NCI-H1092 treated with DMSO at 0.1 percent for 48 hours (cell line): ENCODE measurements at places on chromosomes 13 and 19.

DNA sequence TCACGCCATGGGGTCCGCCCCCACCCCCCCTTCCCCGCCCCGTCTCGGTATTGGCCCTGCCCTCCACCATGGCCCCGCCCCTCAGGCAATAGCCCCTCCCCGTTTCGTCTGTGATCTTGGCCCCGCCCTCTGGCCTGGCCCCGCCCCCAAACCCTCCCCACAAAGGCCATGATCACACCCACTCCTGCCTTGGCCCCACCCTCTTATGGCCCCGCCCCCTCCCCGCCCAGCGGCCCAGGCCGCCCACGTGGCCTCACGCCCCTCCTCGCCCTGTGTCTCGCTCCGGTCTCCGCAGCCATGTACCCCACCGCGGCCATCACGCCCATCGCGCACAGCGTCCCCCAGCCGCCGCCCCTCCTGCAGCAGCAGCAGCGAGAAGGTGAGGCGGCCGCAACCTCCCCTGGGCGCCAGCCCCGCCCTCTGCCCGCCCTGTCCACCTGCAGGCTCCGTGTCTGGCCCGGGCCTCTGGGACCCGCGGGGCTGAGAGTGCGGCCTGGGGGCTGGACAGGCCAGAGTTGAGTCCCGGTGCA is 61.3 kb downstream of the CELF5 start:
- no peak for DNase-seq

GRCh38 chr19:46892252-46893179 is 31.7 kb downstream of the ARHGAP35 start:
- no peak for DNase-seq

DNA sequence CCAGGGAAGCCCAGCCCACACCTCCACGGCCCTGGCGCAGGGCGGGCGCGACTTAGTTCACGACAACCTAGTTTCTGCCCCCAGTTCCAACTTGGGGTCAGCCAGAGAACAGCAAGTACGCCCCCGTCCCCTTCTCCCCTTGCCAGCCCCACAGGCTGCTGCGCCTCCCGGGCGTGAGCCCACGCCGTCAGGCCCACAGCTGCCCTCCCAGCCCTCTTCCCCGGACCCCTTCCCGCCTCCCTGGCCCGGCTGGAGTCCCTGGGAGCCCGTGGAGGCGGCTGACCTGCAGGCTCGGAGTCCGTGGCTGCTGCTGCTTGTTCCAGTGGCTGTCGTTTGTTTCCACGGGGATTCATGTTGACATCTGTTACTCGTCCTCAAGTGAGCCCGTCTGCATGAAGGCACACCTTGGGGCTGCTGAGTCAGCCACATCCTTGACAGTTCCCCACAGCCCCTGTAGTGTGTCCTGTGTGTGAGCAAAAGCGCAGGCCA is 86.0 kb downstream of the ATP11A start:
- DNase-seq: no peak

DNA sequence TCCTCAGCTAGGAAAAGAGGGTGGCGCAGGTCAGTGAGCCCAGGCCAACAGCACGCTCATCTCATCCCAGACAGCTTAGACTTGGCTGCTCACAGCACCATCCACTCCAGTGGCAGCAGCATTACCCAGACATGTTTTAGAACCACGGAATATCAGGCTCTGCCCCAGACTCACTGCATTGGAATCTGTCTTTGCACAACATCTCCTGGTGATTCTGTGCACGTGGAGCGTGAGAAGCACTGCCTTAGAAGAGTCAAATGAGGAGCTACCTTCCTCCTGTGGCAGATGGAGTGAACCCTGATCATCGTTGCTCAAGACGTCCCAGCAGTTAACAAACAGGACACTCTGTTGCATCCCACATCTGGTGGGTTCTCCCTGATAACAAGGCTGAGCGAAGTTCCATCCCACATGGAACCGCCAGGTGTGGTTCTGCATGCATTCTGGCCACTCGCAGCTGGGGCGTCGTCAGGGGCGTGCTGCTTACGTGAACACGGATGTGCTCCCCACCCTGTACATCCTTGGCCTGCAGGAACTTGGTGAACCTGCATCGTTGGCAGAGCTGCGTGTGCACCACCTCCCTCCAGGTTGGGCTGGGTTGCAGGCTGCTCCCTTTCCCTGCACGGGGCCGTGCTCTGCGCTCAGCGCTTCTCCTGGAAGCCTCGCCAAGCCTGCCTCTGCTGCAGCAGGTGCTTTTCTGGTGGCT is 25.2 kb upstream of the ATP11A start:
- DNase-seq: no peak

- DNase-seq: peak; percentile 24
Observed at GRCh38 chr13:107192289-107192688, 624.4 kb upstream of the ARGLU1 start.

- no peak for DNase-seq
Observed at GRCh38 chr19:29971002-29971401, 29.0 kb downstream of the URI1 start.

- DNase-seq: no peak
Observed at GRCh38 chr19:39410017-39410830, 2.2 kb upstream of the PLEKHG2 start.

GRCh38 chr19:31908496-31909225 is 436.7 kb upstream of the ZNF507 start:
- no peak for DNase-seq

DNA sequence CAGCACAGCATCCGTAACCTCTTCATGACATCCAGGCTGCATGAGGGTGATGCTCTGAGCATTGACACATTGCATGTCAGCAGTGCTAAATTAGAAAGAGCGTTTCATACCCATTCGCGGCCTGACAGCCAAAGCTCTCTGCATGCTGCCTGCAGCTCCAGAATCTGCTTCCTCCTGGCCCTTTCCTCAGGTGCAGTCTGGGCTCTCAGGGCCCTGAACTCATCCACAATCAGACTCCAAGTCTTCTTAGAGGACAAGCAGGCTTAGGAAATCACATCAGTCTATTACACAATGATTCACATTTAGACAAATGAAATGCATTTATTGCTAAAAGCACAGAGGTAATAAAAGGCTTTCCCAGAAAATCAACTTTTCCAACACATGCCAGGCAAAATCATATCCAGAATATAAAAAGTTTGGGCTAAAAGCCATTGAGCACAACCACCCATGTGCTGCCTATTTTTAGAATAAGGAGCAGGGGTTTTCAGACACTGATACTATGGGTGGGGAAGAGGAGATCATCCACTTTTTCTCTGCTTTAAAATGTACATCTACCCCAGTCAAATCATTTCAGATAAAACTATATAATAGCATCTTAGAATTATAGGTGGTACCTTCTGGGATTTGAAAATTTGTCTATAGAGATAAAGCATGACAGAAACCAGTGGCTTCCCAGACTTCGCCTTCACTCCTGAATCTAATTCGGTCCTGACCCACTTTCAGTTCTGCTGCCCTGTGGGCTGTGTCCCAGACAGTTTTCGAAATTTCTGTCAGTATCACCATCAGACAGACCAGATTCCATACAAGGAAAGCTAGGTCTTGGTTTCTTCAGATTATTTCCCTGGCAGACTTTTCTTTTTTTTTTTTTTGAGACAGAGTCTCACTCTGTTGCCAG is 109.3 kb downstream of the COL4A2 start:
- DNase-seq: no peak

DNA sequence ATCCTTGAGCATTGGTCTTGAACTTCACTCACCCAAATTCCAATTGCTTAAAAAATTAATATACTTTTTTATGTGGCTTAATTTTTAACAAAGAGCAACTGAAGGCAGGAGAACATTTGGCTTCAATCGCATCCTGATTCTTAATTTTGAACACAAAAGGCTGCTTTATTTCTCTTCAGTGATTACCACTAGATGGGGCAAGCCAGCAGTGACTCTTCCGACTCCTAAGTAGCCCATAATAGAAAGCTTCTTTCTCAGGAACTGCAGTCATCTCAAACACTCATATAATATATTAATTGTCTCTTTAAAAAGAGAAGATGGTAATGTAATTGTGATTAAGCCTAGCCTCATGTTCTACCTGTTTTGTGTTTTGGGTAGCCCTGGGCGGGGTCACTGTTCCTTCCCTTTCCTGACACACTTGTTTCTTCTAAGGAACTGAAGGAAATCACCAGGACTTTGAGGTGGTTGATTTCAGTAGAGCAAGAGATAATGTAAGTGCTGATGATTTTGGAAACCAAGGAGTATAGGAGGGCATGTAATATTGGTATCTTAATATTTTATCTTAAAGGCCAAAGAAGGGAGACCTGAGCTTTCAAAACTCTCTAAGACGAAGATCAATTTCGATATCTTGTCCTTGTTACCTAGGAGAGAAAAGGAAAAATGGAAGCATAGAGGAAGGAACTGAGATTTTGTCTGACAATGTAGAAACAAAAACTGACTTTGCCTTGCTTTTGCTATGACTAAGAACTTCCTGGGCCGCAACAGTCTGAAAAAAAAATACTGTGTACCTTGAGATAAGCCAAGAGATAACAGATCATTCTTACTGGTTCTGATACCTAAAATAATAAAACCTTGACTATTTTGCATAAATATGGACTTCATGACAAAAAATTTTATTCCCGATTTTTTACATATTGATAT is 73.1 kb downstream of the TNFSF13B start:
- peak; percentile 22 for DNase-seq

GRCh38 chr19:18214779-18215433 is 11.1 kb upstream of the RAB3A start:
- DNase-seq: no peak

DNA sequence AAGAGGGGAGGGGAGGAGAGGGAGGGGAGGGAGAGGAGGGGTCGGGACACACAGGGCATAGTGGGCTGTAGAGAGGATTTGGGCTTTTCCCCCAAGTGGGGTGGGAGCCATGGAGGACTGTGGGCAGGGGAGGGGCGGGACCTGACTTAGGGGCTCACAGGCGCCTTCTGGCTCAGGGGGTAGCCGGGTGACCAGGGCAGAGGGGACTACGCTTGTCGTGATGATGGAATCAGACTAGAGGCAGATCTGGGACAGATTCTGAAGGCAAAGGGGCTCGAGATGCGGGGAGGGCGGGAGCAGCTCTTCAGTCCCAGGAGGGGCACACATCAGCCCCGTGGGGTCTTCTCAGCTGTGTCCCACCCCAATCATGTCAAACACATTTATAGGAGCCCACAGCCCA is 13.5 kb downstream of the NDUFA11 start:
- DNase-seq: no peak

- no peak for DNase-seq
Observed at GRCh38 chr13:58566176-58566575, 934.6 kb downstream of the PCDH17 start.

GRCh38 chr19:45173816-45174215 is 4.2 kb downstream of the TRAPPC6A start:
- DNase-seq: no peak

DNA sequence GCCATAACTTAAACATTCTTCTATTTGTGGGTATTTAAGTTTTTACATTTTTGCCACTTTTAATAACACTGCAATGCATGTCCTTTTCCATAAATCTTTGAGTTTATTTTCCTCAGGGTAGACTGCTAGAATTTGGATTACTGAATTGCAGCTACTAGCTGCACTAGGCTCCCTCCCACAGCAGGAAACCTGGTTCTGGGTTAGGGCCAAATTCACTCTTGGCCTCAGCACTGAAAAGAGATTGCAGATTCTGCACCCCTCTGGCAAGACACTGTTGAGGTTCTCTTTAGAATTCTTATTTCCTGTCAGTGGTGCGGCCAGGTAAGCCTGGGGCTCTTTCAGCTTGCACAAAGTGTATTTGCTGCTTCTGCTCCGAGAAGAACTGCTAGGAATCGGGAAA is 155.7 kb downstream of the ENOX1 start:
- DNase-seq: no peak

DNA sequence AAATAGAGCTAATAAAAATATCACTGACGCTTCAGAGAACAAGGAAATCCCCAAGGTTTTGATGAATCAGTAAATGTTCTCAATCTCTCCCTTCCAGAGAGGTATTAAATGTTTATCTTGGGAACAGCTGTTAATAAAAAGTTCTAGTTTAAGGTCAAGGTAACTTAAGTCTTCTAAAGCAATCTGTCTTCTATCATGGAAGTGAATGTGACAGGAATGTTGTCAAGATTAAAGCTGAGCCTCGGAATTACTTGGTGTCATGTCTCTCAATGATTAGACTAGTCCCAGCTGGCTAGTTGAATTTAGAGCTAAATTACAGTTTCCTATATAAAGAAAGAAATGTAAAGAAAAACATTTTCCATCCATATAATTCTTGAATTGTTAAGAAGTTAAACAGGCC is 23.4 kb downstream of the ESD start:
- no peak for DNase-seq

DNA sequence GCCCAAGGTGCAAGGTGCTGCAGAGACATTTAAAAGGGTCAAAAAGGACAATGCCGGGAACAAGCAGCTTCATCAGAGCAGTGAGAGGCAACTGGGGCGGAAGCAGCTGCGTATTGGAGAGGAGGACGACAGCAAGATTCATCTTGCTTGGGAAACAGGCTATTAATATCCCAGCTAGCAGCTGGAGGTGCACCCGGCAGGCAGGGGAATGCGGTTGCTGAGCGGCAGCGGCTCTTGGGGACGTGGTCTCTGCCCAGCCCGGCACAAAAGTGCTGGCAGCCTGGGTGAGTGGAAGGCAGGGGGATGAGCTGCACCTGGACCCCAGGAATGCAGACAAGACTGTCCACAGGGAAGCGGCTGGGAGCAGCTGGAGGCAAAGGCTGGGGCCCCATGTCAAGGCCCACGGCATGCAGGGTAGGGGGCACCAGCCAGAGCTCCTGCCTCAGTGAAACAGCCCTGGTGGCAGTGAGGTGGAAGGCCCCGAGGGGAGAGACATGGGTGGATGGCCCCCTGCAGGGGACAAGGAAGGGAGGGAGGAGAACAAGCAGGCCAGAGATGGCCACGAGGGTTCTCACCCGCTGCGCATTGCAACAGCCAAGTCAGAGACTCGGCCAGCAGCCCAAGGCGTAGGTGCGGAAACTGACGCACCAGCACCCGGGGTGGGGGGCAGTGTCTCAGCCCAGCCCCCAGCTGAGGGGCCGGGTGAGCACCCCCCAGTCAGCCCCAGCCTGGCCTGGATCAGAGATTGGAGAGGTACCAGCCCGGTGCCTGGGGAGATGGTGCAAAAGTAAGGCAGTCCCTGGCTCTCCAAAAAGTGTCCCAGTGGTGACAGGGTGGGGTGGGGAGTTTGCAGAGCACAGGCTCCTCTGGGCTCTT is 34.4 kb downstream of the PEPD start:
- DNase-seq: no peak
